NCI-H446 (cell line): ENCODE measurements at places on chromosomes 4 and X.

- DNase-seq: no peak
Observed at GRCh38 chrX:37348231-37348970, 763 bp upstream of the PRRG1 start.

DNA sequence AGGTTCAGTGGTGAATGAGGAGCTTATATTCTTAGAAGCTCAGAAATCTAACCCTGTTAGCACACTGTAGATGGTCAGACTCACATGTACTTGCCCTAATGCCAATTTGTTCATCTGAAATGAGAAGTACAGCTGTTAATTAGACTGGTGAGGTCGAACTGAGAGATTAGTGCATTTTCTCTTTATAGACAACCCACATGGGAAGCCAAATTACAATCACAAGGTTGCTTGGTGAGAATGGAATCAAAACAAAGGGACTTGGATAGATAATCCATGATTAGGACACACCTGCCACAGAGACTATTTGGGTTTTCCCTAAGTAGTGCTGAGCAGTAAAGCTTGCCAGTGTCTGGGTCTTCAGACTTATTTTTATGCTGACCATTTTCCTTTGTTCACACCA, 88.3 kb downstream of the POLA1 start:
- no peak for DNase-seq

DNA sequence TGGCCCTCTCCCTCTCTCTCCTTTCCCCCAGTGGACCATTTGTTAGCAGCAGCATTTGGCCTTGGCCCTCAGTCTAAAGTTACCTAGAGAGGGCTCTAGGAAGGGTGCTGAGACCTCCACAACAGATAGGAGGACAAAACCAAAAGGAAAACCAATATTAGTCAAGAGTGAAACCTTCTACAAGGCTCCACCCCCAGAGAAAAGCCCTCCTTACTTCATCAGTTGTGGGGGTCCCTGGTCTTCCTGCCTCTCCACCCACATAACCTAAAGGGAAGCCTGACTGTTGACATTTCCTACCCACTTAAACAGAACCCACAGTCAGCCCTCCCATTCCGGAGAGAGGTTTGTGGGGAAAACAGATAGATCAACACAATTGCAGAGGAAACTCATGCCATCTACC, 4.7 kb upstream of the CD40LG start:
- DNase-seq: no peak

DNA sequence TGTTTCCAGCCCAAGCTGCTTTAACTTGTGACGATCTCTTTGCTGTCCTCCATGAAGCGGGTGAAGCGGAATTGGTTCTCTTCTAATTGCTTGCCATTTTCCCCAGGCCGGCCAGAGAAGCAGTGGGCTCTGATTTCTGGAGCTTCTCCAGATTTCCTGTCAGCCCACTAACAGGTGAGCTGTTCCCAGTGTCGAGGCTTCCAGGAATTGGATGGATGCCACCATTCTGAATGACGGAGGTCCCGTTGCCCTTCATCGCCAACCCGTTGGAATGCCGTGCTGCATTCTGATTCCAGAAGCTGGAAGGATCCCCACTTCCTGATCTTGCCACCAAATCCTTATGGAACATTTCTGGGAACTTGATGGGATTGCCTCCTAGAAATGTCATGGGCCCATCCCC, 31.0 kb downstream of the PAGE1 start:
- DNase-seq: no peak

GRCh38 chr4:113826421-113826820, 64.9 kb upstream of the CAMK2D start:
- DNase-seq: no peak

- DNase-seq: no peak
Observed at GRCh38 chr4:10032625-10033024, 11.3 kb upstream of the SLC2A9 start.

- DNase-seq: no peak
Observed at GRCh38 chr4:90240333-90240732, 113.1 kb downstream of the CCSER1 start.

DNA sequence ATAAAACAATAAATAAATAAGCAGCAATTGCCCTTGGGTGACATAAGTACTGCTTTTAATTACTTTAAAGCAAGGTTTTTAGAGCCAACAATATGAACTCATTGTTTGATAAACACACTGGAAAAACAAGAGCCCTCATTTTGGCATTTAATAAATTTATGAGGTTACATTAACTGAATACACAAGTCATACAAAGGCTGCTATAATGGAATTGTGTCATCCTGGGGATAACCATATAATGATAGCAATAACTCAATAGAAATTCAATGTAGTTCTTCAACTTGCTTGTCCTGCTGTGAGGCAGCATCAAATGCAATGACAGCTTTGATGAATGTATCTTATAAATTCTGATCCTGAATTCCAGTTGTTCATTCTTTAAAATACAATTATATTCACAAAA, 1512.5 kb downstream of the STIM2 start:
- no peak for DNase-seq

- DNase-seq: no peak
Observed at GRCh38 chr4:25406081-25406692, 29.1 kb downstream of the ANAPC4 start.

DNA sequence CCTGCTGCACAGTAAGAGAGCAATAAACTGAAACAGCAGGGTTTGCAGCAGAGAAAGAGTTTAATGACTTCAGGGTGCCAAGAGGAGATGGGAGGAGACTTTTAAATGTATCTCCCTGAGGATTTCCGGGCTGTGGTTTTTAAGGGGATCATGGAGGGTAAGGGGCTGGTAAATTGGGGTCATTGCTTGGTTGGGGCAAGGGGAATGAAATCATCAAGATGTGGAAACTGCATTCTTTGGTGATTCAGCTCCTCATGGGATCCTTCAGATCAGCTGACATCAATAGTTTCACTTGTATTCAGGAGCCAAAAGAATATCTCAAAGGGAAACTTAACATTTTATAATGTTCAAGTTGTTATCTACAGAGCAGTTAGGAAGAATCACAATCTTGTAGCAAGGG, 174.3 kb upstream of the ANXA10 start:
- DNase-seq: no peak

DNA sequence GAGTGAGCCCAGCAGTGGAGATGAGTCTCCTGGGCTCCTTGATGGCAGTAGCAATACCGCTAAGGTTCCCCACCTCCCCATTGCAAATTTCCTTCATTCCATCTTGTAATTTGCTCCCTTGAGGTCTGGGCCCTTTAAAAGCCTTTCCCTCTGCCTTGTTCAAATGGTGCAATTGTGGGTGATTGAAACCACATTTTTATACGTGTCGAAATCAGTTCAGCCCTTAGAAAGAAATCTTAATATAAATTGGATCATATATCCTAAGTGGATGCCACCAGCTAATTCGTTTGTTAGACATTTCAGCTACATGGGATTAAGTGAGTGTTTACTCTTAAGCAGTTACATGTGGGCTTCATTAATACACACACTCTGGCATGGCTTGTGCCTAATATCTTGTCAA, 68.6 kb downstream of the NHS start:
- DNase-seq: no peak

DNA sequence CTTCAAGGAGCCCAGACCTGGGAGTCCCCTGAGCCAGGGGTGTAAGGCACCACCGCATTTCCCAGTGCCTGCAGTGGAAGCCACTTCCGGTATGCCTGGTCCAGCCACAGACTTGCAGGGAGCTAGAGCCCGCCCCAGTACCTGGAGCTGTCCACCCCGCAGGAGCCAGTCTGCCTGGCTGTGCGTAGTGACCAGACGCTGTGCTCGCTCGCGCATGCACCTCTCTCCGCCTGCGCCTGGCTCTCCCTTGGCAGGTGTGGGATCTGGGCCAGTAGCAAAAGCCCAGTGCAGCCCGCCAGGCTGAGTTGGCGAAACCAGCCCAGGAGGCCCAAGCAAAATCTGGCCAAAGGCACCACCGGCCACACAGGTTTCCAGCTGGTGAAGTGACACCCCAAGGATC, 973.7 kb upstream of the AGA start:
- no peak for DNase-seq

- DNase-seq: no peak
Observed at GRCh38 chrX:50067435-50068284, 133.1 kb downstream of the AKAP4 start.

DNA sequence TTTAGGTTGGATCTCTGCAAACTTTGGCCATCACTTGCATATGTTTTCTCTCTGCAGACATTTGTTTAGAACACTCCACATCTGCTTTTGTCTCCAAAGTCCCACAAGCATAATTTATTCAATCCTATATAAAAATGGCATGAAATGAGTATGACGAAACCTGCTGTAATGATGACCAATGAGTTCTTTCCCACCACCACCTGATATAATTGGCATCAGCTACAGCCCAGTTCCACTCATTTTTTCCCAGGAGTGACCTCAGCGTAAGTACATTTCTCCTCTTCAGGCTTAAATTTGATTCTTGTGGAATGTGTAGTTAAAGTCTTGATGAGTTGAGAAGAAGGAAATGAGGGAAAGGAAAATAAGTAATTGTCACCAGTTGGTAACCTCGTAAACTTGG, 205.1 kb downstream of the AWAT2 start:
- no peak for DNase-seq

- DNase-seq: no peak
Observed at GRCh38 chr4:76857074-76857409, 40.9 kb downstream of the SOWAHB start.

GRCh38 chr4:118760092-118760491, 74.9 kb downstream of the METTL14 start:
- no peak for DNase-seq

- DNase-seq: no peak
Observed at GRCh38 chrX:43357741-43358140, 298.4 kb upstream of the MAOA start.

GRCh38 chr4:61772126-61772525, 572.0 kb downstream of the ADGRL3 start:
- no peak for DNase-seq

DNA sequence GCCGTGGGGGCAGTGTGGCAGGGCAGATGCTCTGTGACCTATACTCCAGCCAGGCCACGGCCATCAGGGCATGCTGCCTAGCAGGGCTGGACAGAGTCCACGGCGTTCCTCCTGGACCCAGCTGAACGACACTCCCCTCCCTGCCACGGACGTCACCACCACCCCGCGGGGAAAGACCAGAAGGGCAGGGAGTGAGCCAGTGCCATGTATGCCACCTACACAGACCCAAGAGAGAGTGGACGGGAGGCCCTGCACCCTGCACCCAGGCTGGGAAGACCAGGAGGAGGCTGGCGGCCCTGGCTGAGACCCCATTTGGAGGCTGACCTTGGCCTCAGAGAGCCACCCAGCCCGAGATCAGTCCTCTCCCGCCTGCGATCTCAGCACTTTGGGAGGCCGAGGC, 101.9 kb downstream of the FAM53A start:
- DNase-seq: no peak

- DNase-seq: peak; percentile 14
Observed at GRCh38 chr4:176270669-176271068, 1.6 kb upstream of the ASB5 start.

GRCh38 chrX:41023098-41023497, 62.1 kb upstream of the USP9X start:
- no peak for DNase-seq

DNA sequence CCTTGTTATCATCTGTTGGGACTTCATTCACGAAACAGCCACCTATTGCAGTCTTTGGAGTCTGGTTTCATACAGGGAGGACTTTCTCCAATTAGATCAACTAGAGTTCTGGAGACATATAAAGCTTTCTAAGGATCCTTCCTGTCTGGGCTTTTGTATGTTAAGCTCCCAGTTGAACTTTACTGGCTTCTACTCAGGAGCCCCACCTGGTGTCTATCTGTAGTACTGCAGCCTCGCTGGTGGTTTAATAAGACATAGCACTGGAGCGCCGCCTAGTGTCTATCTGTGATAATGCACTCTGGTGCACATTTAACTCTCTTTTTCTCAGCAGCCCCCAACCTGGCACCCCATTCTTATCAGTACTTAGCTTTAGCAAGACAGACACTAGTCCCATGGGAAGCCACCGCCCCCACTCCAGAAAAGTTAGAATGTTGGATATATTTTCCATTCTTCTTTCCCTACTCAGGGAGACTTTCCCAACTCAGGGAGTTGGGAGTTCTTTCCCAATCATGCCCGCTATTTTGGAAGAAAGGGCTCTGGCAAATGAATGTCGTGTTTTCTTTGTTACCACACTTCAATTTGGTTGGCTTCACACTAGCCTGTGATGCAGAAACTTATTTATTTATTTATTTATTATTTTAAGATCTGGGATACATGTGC, 36.9 kb upstream of the SYTL4 start:
- peak; percentile 8 for DNase-seq

- no peak for DNase-seq
Observed at GRCh38 chrX:49292400-49293362, 10.8 kb upstream of the GAGE10 start.

DNA sequence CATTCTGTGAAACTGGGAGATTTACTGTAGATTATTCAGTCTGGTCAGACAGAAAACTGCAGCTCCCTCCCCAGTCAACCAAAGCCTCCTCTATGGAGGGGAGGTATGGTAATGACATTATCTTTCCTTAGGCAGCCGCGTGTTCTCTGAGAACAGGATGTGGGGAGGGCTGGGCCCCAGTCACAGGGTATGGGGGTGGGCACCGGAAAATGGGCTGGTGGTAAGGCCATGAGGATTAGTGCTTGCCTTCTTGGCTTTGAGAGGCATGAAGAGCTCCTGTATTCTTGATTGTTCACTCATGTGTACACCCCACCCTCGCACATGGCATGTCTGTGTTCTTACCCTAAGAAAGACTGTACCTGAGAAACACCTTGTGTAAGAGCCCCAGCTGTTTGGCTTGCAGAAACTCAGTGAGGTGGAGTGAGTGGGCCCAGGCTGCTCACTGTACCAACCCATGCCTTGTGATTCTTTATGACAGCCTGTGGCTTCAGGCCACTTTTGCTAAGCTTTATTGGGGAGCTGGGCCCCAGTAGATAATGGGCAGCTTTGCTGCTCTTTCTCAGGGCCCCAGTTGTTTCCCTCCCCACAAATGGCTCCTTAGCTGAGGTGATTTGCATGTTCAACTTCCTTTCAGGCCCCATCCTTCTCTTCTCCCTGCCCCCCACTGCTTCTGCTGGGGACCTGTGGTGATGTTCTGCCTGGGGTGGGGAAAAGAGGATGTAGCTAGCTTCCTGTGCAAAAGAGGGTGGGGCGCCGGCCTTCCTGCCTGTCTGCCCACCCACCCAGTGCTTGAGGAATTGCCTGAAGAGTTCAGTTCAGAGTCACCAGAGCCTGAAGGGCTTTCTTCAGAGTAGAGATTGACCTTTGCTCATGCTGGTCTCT, 30.7 kb downstream of the MSN start:
- DNase-seq: no peak

GRCh38 chrX:15356444-15356843, 21.1 kb upstream of the PIGA start:
- DNase-seq: no peak

DNA sequence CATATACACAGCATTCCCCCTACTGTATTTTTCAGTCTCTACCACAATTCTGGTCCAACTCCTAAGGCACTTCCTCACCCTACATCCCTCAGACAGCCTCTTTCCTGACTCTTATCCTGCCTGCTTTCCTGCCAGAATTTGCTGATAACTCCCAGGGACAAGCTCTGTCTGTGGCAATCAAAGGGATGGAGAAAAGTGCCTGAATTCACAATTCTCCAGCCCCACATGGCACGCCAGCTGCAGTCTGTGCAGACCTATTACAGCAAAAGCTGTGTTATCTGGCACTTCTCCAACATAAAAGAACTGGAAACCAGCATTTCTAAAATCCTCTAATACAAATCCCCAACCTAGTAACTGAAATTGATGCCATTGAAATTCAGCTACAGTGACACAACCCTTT, 404.8 kb downstream of the KLHL13 start:
- DNase-seq: no peak

GRCh38 chr4:89419111-89419695, 111.6 kb upstream of the GPRIN3 start:
- no peak for DNase-seq
